ENCODE measurements at places on chromosomes 4 and X. TPM values are rescaled to one million over a fixed set of nuclear protein-coding genes. Genes with fewer than 3 reads are reported as not detected.

ADH1C gene
- not detected for total RNA-seq

FAM149A gene
- 1.7 TPM for total RNA-seq

CCKAR gene
- total RNA-seq = not detected

GAGE1 gene
- not detected for total RNA-seq

ANXA10 gene
- 4.1 TPM for total RNA-seq

KDM6A gene
- 14.3 TPM for total RNA-seq

AMER1 gene
- total RNA-seq = 2.7 TPM

CCDC110 gene
- not detected for total RNA-seq

ENPEP gene
- total RNA-seq = 0.07 TPM

ATP8A1 gene
- 0.03 TPM for total RNA-seq

ZCCHC4 gene
- total RNA-seq = 4.4 TPM

FGF16 gene
- not detected for total RNA-seq

PAGE4 gene
- total RNA-seq = not detected

CPE gene
- total RNA-seq = 1.2 TPM

TEX11 gene
- not detected for total RNA-seq

CTAG1A gene
- total RNA-seq = not detected

TECRL gene
- total RNA-seq = not detected

GABRQ gene
- total RNA-seq = 0.17 TPM

RTL5 gene
- total RNA-seq = 2.2 TPM

Measured in A549 treated with CORT108297 at 1 μM for 4 hours (cell line).